Inflammatory macrophage treated with lipopolysaccharide for 1 hour (primary cell): ENCODE measurements at places on chromosomes 3 and 15.

GRCh38 chr3:157465741-157466140, 29.1 kb downstream of the PTX3 start:
- DNase-seq: no peak

- DNase-seq: no peak
Observed at GRCh38 chr15:83913034-83913632, 259.2 kb downstream of the ADAMTSL3 start.

DNA sequence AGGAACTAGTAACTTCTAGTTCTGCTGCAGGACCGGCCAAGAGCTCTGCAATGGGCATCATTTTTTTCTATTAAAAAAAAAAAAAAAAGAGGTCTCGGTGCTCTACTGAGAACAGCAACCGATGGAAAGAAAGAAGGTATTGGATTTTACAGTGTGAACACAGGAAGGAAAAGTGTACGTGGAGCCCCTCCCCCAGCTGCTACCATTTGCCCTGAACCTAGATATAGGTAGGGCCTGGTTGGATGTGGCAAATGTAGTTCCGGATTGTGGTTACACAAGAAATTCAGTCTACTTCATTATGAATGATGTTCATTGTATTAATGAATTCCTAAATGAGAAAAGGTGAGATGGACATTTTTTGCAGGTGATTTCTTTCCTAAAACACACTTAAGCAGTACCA, 17.9 kb upstream of the PPARG start:
- no peak for DNase-seq

- DNase-seq: no peak
Observed at GRCh38 chr3:160135851-160136250, 89.4 kb upstream of the C3orf80 start.

DNA sequence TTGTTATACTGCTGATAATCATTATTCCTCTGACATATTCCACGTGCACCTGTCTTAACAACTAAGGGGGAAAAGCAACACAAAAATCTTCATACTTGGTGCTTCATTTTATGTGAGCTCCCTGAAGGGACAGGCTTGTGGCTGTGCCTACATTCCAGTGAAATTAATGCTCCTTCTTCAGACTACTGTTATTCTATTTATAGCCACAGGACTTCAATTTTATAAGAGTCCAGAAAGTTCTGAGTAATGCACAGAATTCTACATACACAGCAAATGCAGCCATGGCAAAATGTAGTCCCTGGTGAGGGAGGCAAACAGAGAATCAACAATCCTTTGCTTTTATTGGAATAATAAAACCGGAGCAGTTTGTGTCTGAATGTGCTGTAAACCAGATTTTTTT, 417.1 kb downstream of the RBMS3 start:
- DNase-seq: no peak
